ENCODE measurements at places on chromosomes 5 and 9.

- DNase-seq, result no peak
These were observed 17.7 kb upstream of the FAM174A start for GRCh38 chr5:100517301-100517974.

- DNase-seq, result no peak
These were observed 744.2 kb downstream of the MTRR start for GRCh38 chr5:8613078-8613685.

DNA sequence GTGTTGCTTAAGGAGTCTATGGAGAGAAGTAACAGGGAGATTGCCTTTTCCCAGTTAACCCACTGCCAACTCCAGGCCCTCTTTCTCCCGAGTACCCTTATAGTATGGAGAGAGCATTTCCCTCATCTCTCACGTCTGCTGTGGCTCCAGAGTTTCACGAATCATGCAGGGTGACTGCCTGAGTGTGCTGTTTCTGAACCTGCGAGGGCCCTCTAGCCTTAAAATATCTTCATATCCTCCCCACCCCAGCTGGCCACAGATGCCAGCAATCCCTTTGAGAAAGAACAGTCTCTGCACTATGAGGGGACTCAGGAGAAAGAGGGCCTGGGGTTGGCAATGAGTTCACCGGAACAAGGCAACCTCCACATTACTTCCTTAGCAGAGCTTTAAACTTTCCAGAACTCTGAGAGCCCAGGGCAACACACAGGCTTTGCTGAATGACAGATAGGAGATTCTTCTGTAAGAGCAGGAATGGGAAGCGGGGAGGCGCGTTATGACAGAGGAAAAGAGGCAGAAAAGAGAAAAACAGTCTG lies 81.6 kb upstream of the ANKH start:
- DNase-seq, result no peak

DNA sequence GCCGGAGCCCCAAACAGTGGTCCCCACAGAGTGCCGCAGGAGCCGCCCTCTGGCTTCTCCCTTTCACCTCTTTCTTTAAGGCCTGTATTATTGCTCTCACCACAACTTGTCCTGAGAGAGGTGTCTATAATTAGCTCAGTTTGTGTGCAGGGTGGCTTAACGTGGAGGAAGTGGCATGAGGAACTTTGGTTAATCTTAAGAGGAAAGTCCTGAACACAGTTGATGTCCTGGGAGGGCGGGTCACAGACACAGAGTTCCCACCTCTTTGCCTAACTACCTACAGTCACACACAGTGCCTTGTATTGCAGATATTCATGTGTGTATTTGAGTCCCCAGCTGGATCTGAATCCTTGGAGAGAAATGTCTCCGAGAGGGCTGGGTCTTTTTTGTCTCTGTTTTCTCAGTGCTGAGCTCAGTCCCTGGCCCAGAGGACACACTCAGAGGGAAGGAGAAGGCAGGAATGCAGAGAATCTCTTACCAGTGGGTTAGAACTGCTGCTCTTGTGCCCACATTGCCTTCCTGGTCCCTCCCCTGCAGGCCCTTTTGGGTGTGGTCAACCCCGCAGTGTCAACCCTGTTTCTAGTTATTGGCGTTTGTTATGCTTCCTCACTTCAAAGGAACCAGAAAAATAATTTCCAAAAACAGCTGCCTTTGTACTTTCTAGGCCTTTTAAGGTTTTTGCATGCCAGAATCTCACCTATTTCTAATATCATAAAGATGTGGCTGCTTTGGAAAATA lies 392.5 kb downstream of the KDM4C start:
- DNase-seq, result no peak

GRCh38 chr5:169095976-169096375 lies 205.0 kb downstream of the SLIT3 start:
- no peak for DNase-seq

DNA sequence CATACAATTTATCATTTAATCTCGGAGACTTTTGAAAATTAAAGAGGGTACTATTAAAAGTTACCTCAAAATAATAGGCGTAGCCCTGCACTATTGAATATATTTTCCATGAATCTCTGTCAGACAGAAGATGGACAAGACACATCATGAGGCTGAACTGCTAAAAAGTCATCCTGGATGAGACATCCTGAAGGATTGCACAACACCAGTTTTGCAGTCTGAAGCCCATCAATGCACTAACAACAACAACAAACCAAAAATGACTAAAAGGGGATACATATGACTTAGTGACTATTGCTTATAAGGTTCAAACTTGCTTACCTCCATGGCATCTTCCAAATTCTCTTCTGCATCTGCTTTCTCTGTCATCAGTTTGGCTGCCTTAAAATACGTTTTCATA lies 15.7 kb downstream of the LMBRD2 start:
- DNase-seq, result no peak

- DNase-seq, result no peak
These were observed 7.1 kb downstream of the SLC6A7 start for GRCh38 chr5:150196986-150197385.
